ENCODE measurements at places on chromosomes 5 and 9.

- DNase-seq: no peak
These were observed 17.2 kb downstream of the FRMD3 start for GRCh38 chr9:83521011-83521410.

- no peak for DNase-seq
These were observed 1499.6 kb downstream of the EFNA5 start for GRCh38 chr5:106171132-106171531.

DNA sequence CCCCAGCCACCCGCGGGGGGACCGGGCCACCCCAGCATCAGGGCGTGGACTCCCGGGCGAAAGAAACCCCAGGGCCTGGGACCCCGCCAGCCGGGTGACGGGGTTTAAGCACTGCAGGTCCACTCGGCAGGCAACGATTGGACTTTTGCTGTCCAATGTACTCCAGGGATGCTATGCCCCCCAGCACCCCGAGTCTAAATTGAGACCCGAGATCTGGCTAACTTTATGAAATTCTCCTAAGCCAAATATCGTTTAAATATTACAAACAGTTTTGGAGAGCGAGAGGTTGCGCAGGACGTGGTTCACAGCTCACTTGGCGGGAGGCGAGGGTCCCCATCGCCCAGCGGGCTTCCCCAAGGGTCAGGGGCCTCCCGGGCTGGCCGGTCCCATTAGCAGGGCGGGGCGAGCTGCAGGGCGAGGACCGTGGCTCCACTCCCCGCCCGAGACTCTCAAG, 384 bp upstream of the MRPS2 start:
- DNase-seq: peak; percentile 72

DNA sequence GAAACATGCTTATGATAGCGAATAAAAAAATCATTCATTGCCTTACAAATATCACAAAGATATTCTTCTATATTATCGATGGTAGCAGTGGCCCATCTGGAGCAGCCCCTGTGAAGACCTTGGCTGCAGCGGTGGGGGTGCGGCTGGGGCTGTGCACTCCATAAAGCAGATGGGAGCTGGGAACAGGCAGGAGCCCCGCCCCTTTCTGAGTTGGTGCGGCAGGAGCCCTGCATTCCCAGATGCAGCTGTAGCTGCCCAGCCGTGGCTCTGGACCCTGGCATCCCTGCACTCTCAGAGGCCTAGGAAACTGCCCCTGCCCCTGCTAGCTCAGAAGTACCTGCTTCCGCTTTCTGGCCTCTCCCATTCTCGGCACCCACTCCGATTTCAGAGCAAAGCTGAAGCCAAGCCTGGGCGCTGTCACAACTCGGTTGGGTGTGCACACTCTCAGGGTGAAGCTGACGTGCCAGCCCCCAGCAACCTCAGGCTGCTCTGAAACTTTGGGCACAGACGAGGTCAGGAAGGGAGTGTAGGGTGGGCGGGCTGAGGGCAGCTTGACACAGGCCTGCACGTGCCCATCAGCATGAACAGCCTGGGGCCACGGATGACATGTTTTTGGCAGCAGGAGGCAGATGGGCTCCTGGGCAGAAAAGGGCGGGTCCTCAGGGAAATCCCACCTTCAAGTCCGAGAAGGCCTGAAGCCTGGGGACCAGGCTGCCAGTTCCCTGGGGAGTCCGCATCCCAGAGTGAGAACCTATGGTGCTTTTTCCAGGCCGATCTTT, 1440.8 kb upstream of the ACO1 start:
- DNase-seq: no peak

Data from T1000 (cell line).